Retinal pigment epithelial cell (primary cell): ENCODE measurements at places on chromosomes 13 and 19.

GRCh38 chr13:108268466-108269112 is 929 bp upstream of the TNFSF13B start:
- DNase-seq, result no peak

DNA sequence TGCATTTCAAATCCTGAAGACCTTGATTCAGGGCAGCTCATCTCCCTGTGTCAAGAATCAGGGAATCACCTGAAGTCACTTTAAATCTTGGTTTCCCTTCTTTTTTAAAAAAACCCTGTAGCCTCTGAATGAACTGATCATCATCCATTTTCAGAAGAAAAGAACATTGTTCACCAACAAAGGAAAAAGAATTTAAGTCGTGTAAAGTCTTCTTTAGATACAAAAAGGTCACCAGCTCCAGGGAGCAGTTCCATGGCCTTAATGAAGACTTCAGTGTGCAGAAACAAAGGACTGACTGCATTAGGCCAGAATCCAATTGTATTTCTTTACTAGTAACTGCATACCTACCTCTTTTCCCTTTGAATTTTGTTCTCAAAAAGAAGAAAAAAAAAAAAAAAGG is 245.0 kb downstream of the ABCC4 start:
- no peak for DNase-seq

DNA sequence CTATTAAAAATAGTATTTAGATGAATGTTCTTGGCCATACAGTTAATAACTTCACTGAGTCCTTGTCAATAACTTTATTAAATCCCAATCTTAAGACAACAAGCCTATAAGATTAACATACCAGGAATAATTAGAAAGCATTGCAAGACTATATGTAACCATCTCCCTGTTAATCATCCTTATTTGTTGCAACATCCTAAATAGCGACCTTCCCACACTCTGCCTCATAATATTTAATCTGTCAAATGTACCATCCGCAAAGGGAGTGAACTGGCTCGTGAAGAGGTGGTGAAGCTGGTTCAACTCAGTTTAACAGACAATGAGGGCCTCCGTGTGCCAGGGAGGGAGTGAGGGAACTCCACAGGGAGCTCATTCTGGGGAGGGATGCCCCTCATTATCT is 33.9 kb downstream of the KL start:
- peak; percentile 55 for DNase-seq

- DNase-seq, result no peak
These were observed 8.9 kb downstream of the RTBDN start for GRCh38 chr19:12825254-12826131.

DNA sequence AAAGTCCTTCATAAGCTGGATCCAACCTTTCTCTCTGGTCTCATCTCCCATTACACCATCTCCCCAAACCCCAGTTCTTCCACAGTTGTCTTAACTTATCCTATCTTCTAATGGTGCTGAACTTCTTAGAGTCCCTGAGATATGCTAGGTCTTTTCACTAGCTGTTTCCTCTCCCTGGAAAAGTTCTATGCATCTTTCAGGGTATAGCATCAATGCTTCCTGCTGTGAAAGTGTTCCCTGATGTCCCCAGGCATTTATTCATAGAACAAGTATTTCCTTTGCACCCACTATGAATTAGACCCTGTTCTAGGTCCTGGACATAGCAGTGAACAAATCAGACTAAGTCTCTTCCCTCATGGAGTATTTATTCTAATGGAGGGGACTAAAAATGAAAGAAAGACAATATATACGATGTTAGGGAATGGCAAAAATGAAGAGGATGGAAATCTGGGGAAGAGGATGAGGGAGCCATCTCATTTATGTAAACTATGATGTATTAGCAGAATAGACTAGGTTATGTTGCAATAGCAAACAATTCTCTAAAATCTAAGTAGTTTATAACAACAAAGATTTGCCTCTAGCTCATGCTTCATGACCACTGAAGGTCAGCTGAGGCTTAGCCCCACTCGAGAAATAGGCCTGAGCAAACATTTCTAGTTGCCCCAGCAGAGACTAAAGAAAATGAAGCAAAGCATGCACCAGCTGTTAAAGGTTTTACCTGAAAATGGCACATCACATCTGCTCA is 120.0 kb downstream of the CYSLTR2 start:
- DNase-seq, result no peak

- no peak for DNase-seq
These were observed 6.0 kb downstream of the AKT2 start for GRCh38 chr19:40279120-40279551.

- no peak for DNase-seq
These were observed 80.4 kb downstream of the TSHZ3 start for GRCh38 chr19:31268751-31269383.

DNA sequence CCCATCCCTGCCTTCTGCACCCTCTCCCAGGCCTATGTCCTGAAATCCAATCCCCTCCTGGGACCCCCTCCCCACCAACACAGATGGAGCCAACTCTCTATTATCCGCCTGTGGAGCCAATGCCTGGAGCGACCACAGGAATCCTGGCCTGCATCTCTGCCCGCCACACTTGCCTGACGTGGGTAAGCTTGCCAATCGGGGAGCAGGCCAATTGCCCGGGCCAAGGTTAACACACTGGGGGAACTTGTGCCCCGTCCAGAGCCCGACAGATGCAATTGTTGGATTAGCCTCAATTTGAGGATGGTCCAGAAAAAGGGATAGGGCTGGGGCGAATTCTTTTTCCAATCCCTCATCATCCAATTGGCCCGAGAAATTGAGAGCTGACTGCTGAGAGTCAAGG is 5.9 kb downstream of the WIZ start:
- no peak for DNase-seq

- DNase-seq, result no peak
These were observed 25.2 kb downstream of the IPO5 start for GRCh38 chr13:97978651-97979050.

GRCh38 chr19:14160017-14160703 is 23.8 kb upstream of the ASF1B start:
- no peak for DNase-seq

GRCh38 chr13:47841151-47841550 is 159.9 kb downstream of the SUCLA2 start:
- DNase-seq, result no peak
